Osteocyte (in vitro differentiated cells): ENCODE measurements at places on chromosomes 6 and 20. TPM values are rescaled to one million over a fixed set of nuclear protein-coding genes. Genes with fewer than 3 reads are reported as not detected.

SYCP2L gene
- total RNA-seq = 4.3 and 7.1 TPM in 2 replicates

PHACTR1 gene
- 1.0 and 1.6 TPM in 2 replicates for total RNA-seq

BCAS1 gene
- not detected in 2 replicates for total RNA-seq

ZNF311 gene
- 1.5 and 1.7 TPM in 2 replicates for total RNA-seq

TFAP2D gene
- not detected in 2 replicates for total RNA-seq

EPPIN gene
- not detected in 2 replicates for total RNA-seq

PTK7 gene
- 183 and 189 TPM in 2 replicates for total RNA-seq

KCNG1 gene
- total RNA-seq = 6.3 and 6.9 TPM in 2 replicates

RPS10 gene
- 996 and 1,026 TPM in 2 replicates for total RNA-seq

DEFB115 gene
- not detected in 2 replicates for total RNA-seq

FOXO3 gene
- 60.3 and 62.9 TPM in 2 replicates for total RNA-seq

CFAP206 gene
- total RNA-seq = 0.30 and 0.44 TPM in 2 replicates

OPN5 gene
- total RNA-seq = not detected in 2 replicates

HLA-DQA1 gene
- total RNA-seq = not detected in 2 replicates

SLC22A16 gene
- total RNA-seq = not detected in 2 replicates

DUSP15 gene
- total RNA-seq = 2.1 and 3.2 TPM in 2 replicates

CPXM1 gene
- 84.0 and 85.8 TPM in 2 replicates for total RNA-seq

SPTLC3 gene
- total RNA-seq = 5.0 and 5.8 TPM in 2 replicates

BNIP5 gene
- not detected in 2 replicates for total RNA-seq

GTSF1L gene
- total RNA-seq = not detected in 2 replicates

XKR7 gene
- total RNA-seq = not detected in 2 replicates
